ENCODE measurements at places on chromosomes 12 and 14.

DNA sequence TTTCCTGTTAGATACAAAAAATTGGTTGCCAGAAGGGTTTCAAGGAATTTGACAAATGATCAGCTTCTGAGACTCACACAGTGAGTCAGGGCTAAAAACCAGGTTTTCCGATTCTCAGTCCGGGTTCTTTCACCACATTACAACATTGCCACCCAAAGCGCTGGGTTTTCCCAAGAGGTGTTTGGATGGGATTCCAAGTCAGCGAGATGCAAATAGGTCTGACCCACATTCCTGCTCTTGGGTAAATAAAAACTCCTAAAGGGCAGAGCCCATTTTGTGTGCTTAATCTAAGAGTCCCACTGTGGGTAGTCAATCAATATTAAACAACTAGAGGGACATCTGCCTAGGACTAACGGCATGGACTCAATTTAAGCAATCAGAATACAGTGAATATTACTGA, 5.4 kb upstream of the RIC8B start:
- H3K27ac ChIP-seq: no peak overlapping the region
- no peak overlapping the region for H3K4me3 ChIP-seq
- peaks cover 6% of the 10 kb centered on the region for H3K27me3 ChIP-seq
- H3K36me3 ChIP-seq: no peaks in the 10 kb centered on the region

- no peak overlapping the region for H3K27ac ChIP-seq
- no peaks in the 10 kb centered on the region for H3K4me1 ChIP-seq
- no peaks in the 10 kb centered on the region for H3K27me3 ChIP-seq
- no peak overlapping the region for H3K4me3 ChIP-seq
- no peak for DNase-seq
Measured at GRCh38 chr14:53226553-53226952, 73.4 kb upstream of the DDHD1 start.

GRCh38 chr12:2583642-2584401, 210.9 kb upstream of the FKBP4 start:
- no peak overlapping the region for H3K4me3 ChIP-seq
- H3K27ac ChIP-seq: no peak overlapping the region
- H3K4me1 ChIP-seq: no peaks in the 10 kb centered on the region
- peaks cover 23% of the 10 kb centered on the region for H3K27me3 ChIP-seq
- H3K36me3 ChIP-seq: no peaks in the 10 kb centered on the region

DNA sequence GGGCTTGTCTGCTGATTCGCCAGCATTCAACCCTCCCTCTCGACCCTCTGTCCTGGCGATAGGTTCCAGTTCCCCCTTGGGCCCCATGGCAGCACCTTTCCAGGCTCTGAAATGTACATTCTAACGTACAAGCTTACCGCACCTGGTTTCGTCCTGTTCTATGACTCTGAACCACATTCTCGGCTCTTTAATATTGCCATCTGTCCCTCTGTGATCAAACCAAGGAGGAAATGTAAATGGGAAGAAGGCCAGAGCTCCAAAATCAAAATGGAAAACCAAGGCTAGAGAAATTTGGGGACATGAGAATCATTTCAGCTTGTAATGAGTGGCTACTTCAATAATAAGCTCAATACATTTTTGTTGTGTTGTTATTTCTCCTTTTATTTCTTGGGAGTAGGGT, 117.2 kb downstream of the TTC7B start:
- H3K27me3 ChIP-seq: peaks cover 1% of the 10 kb centered on the region
- H3K36me3 ChIP-seq: no peaks in the 10 kb centered on the region
- no peak overlapping the region for H3K4me3 ChIP-seq
- H3K27ac ChIP-seq: no peak overlapping the region
- peaks cover 2% of the 10 kb centered on the region for H3K4me1 ChIP-seq
- DNase-seq: no peak

- peaks cover 15% of the 10 kb centered on the region for H3K27me3 ChIP-seq
- no peak overlapping the region for H3K27ac ChIP-seq
- H3K4me3 ChIP-seq: no peak overlapping the region
- no peaks in the 10 kb centered on the region for H3K36me3 ChIP-seq
- DNase-seq: no peak
Measured at GRCh38 chr12:182381-182892, 31.5 kb downstream of the SLC6A12 start.

GRCh38 chr14:91399868-91400640, 17.6 kb downstream of the CCDC88C start:
- H3K36me3 ChIP-seq: peaks cover 3% of the 10 kb centered on the region
- peak overlapping the region; percentile 95 for H3K27ac ChIP-seq
- H3K4me3 ChIP-seq: peak overlapping the region; percentile 98
- H3K4me1 ChIP-seq: peaks cover 63% of the 10 kb centered on the region
- H3K27me3 ChIP-seq: no peaks in the 10 kb centered on the region

DNA sequence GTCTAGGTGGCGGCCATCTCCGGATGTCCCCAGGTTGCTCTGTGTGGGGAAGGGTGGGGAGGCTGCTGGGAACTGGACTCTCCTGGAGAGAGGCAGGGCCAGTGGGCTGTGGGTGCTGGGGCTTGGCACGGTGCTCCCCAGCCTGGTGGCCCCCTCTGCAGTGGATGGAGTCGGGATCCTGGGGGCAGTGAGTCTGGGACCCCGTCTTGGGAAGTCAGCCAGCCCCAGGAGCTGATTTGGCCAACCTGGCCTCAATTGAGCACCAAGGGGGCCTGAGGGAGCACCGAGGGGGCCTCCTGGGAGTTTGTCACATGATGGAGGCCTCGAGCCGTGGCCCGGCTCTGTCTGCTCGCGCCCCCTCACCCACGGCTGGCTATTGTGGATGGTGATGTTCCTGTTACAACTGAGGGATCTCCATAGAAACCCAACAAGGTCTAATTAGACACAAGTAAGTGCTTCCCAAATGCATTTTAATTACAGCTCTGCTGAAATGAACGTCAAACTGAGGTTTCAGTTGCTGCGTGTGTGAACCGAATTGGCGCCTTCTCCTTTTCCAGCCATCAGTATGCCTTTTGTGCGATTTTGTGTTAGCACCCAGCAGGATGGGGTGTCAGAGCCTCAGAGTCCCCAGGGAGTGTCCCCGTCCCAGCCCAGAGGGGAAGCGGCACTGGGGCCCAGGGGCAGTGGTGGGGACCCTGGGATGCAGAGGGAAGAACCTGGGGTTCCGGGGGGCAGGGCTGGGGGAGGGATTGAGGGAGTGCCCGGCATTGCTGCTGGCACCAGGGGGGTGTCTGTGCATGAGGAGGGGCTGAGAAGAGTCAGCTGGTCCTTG, 71.8 kb downstream of the KIF26A start:
- DNase-seq: no peak
- no peak overlapping the region for H3K4me3 ChIP-seq
- no peaks in the 10 kb centered on the region for H3K36me3 ChIP-seq
- H3K4me1 ChIP-seq: no peaks in the 10 kb centered on the region
- no peak overlapping the region for H3K27ac ChIP-seq
- peaks cover 14% of the 10 kb centered on the region for H3K27me3 ChIP-seq

DNA sequence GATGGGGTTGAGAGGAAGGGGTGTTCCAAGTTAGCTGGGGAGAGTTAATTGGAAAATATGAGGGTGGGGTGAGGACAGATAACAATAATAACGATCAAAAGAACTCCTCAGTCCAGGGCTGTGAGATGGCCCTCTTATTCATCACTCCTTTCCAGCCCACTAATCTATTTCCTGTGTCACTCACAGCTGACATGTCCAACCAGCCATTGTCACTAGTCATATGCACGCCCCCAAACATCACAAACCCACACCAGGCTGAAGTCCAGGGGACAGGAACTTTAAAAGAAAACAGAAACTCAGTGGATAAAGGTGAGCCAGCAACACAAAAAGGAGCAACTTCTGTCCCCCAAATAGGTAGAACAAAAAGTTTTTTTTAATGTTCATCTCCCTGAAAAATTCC, 911 bp downstream of the CALCOCO1 start:
- H3K4me1 ChIP-seq: peaks cover 11% of the 10 kb centered on the region
- DNase-seq: no peak
- H3K4me3 ChIP-seq: peak overlapping the region; percentile 88
- H3K27ac ChIP-seq: no peak overlapping the region
- H3K27me3 ChIP-seq: no peaks in the 10 kb centered on the region

- H3K4me1 ChIP-seq: no peaks in the 10 kb centered on the region
- no peaks in the 10 kb centered on the region for H3K27me3 ChIP-seq
- no peak for DNase-seq
- no peaks in the 10 kb centered on the region for H3K36me3 ChIP-seq
Measured at GRCh38 chr14:38197784-38198335, 9.8 kb upstream of the SSTR1 start.

GRCh38 chr12:89884952-89885351, 176.3 kb upstream of the ATP2B1 start:
- no peak overlapping the region for H3K27ac ChIP-seq
- no peaks in the 10 kb centered on the region for H3K27me3 ChIP-seq
- H3K4me1 ChIP-seq: peaks cover 21% of the 10 kb centered on the region
- no peak overlapping the region for H3K4me3 ChIP-seq
- no peaks in the 10 kb centered on the region for H3K36me3 ChIP-seq

GRCh38 chr12:27576667-27577347, 52.8 kb downstream of the PPFIBP1 start:
- H3K36me3 ChIP-seq: no peaks in the 10 kb centered on the region
- H3K4me1 ChIP-seq: peaks cover 8% of the 10 kb centered on the region
- H3K27me3 ChIP-seq: peaks cover 3% of the 10 kb centered on the region
- H3K4me3 ChIP-seq: no peak overlapping the region
- no peak for DNase-seq
- no peak overlapping the region for H3K27ac ChIP-seq

GRCh38 chr12:76480796-76481195, 78.8 kb downstream of the OSBPL8 start:
- no peak for DNase-seq
- H3K4me3 ChIP-seq: no peak overlapping the region
- H3K4me1 ChIP-seq: no peaks in the 10 kb centered on the region
- H3K36me3 ChIP-seq: peaks cover 18% of the 10 kb centered on the region

- peaks cover 11% of the 10 kb centered on the region for H3K36me3 ChIP-seq
- H3K4me1 ChIP-seq: no peaks in the 10 kb centered on the region
- no peaks in the 10 kb centered on the region for H3K27me3 ChIP-seq
- H3K4me3 ChIP-seq: no peak overlapping the region
- no peak for DNase-seq
Measured at GRCh38 chr12:53539526-53539925, 32.2 kb upstream of the NPFF start.

DNA sequence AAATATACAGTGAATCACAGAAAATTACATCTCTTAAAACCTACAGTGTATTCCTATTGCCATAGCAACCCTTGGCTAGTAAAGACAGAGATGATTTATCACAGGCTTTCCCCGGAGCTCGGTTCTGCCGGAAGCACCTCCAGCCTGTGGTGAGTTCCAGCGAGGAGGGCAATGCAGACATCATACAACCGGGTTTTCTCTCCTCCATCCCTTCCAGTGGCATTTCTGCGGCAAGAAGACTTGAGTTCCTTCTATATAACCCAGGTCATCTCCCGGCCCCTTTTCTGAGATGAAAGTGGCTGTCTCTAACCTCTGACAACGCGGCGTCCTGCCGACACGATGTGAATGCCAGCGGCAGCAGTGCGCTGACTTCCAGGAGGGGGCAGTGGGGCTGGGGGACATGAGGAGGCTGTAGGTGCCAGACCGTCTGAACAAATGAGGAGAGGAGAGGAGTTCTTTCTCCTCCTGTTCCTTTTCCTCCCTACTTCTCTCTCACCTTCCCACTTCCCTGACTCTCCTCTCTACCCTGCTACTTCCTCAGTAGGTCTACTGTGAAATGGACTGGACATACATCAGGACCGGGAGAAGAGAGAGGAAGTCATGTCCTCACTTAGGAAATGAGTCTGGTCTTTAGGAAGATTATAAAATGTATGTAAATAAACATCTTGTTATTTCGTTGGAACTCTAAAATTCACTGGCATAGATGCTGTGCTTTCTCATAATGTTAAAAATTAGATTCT, 68.6 kb upstream of the MAX start:
- DNase-seq: peak; percentile 41
- H3K4me3 ChIP-seq: peak overlapping the region; percentile 78
- peak overlapping the region; percentile 97 for H3K27ac ChIP-seq
- no peaks in the 10 kb centered on the region for H3K27me3 ChIP-seq

DNA sequence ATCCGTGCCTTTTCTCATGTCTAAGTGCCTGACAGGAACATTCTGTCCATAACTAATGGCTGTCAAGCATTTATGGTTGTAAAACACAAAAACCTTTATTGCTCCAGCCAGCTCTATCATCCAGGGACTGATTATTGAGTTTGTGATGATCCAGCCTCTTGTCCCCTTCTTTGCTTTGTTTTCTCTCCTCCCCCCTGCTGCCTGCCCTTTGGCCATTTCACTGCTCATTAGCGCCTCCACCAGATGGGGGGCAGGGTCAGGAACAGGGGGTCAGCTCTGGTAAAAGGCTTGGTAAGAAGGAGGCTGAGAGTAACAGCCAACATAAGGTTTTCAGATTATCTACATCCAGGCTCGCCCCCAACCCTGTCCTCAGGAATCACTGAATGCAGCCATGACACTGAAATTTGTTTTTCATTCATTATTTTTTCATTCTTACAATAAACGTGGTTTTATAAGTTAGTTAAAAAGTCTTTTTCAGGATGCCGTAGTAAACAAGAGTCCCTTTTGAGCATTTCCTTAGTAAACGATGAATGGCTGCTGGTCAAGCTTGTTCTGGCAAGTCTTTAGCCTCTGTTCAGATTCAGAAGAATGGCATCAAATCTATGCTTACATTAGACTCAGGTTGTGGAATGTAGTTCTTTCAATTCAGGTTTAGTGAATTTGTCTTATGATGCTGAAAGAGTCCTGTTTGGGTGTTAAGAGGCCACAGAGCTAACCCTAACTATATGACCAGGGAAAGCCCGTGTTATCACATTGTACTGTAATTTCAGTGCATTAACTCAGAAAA, 21.7 kb downstream of the HMGA2 start:
- DNase-seq: no peak
- no peak overlapping the region for H3K27ac ChIP-seq
- H3K4me1 ChIP-seq: no peaks in the 10 kb centered on the region
- H3K27me3 ChIP-seq: peaks cover 2% of the 10 kb centered on the region
- H3K36me3 ChIP-seq: no peaks in the 10 kb centered on the region

- no peak for DNase-seq
- peaks cover 7% of the 10 kb centered on the region for H3K36me3 ChIP-seq
- no peak overlapping the region for H3K4me3 ChIP-seq
- H3K4me1 ChIP-seq: peaks cover 2% of the 10 kb centered on the region
- no peaks in the 10 kb centered on the region for H3K27me3 ChIP-seq
Measured at GRCh38 chr12:89448951-89449371, 75.6 kb downstream of the GALNT4 start.

DNA sequence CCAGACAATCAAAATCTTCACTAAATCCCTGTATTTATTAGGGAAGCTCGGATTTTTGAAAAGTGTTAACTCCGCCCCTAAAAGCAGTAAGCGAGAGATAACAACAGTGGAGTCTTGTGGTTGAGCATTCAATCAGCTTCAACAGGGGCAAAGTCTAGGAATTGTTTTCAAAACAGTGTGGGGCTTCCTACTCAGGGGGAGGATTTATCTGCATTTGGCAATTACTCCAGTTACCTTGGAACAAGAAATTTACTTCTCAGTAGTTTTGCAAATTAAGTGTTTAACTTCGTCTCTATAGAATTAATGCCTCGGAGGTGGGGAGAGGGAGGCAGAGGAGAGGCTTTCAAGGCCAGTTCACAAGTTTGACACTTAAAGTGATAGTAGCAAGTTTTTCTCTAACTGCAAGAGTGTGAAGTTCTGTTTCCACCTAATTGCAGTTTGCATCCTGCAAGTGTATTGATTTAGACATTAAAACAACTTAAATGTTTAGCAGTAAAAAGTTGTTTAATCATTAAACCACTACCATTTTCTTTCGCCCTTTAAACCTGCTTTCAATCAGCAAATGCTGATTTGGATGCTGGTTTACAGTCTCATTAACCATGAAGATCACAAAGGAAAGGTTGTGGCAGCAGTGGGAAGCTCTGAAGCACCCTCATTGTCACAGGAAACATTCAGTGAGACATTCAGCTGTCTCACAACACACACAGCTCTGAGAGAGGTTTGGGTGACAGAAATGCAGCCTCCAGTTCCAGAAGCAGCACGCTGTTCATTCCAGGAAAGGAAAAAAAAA, 102.0 kb downstream of the HMGA2 start:
- H3K27ac ChIP-seq: no peak overlapping the region
- peaks cover 4% of the 10 kb centered on the region for H3K4me1 ChIP-seq
- H3K36me3 ChIP-seq: no peaks in the 10 kb centered on the region
- H3K27me3 ChIP-seq: peaks cover 5% of the 10 kb centered on the region
- H3K4me3 ChIP-seq: no peak overlapping the region

All from memory B cell (primary cell).